AG04449 (cell line): ENCODE measurements at places on chromosomes 1 and 21.

DNA sequence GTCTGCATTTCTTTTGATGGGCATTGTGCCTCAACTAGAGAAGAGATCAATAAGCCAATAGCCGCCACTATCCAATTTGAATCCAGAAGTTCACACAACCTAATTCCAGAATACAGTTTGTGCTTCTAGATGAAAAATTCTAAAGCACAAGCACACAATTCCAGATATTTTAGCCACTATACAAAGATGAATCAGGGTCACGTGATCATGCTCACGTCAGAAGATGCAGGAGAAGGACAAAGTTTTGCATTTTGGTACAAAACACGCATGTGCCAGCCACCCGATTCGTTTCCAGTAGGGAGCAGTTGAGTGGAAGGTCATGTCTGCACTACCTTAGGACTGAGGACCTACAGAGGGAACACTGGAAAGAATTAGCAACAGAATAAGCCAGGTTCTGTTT, 3.6 kb downstream of the KCNJ15 start:
- DNase-seq: no peak

- DNase-seq: no peak
These were observed 9.7 kb downstream of the CNN3 start for GRCh38 chr1:94917251-94917650.

DNA sequence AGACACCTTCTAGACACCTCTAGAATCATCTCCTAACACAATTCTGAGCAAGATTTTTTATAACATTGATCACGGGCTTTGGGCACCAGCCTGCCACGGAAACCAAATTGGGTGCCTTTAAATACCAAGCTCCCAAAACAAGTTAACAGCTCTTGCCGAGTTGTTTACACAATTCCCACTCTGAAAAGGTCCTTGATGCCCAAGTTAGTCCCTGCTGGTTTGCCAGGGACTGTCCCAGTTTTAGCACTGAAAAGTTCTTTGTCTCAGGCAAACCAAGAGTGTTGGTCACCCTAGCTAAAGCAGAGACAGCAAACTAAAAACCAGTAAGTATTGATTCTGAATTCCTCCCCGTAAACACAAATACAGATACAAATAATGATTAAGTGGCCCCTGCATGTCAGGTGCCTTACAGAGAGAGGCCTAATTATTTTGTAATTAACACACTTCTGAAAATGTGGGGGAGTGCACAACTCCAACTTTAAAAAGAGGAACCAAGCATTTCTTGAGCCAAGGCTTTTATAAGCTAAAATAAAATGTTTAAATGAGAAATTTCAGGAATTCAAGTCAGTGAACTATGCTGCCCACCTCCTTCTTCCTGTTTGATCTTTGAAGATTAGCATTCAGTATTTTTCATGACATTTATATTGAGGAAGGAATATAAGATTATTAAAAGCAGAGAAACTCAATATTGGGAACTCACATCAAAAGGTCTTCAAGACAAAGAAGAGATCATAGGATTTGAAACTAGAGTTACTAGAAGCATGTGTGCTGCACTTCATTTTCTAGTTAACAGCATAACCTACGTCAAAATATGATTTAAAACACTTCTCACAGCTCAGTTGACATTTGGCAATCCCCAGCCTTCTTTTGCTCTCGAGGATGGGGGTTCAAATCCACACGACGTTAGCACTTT, 9.0 kb upstream of the UBE2U start:
- DNase-seq: no peak

DNA sequence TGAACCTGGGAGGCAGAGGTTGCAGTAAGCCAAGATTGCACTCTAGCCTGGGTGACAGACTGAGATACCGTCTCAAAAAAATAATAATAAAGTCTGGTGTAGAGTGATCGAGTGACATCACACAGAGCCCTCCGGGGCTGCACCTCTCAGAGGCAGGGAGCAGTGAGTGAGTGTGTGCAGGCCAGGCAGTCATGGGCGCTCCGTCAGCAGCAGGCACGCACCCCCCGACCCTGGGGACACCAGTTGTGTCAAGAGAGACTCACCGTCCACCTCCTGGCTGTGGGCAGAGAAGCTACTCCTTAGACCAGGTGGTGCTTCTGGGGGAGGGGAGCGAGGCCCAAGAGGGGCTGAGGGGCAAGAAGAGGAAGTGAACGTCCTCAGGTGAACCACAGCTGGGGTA, 91.8 kb downstream of the SIK1 start:
- DNase-seq: no peak

GRCh38 chr1:228157729-228158126, 7.9 kb upstream of the IBA57 start:
- no peak for DNase-seq

DNA sequence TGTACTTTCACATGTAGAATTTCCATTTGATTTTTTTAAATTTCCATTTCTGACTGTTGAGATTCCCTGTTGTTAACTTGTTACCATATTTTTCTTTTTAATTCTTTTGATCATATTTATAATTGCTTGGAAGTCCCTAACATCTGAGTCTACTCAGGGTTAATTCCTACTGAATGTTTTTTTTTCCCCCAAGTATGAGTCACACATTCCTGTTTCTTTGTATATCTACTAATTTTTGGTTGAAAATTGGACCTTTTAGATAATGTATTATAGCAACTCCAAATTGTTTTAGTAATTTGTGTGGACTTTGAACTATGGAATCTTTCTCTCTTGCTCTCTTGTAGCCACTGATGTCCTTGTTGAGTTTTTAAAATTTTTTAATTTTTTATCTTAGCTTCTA, 54.6 kb downstream of the STXBP3 start:
- DNase-seq: no peak
